ENCODE measurements at places on chromosomes 12 and 14.
A peak's percentile ranks its signal among the peaks of the same experiment; 100 is the strongest.

GRCh38 chr12:128798571-128799341, 25.0 kb downstream of the SLC15A4 start:
- no peak for DNase-seq

- DNase-seq: no peak
Observed at GRCh38 chr12:10497602-10498001, 8.1 kb upstream of the EIF2S3B start.

DNA sequence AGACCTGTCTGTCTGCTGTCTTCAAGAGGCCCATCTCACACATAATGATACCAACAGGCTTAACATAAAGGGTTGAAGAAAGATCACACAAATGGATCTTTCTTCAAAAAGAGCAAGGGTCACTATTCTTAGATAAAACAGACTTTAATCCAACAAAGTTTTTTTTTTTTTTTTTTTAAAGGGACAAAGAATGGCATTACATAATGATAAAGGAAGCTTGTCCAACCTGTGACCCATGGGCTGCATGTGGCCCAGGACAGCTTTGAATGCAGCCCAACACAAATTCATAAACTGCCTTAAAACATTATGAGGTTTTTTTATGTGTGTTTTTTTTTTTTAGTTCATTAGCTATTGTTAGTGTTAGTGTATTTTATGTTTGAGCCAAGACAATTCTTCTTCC, 6.8 kb upstream of the FAM186B start:
- no peak for DNase-seq

DNA sequence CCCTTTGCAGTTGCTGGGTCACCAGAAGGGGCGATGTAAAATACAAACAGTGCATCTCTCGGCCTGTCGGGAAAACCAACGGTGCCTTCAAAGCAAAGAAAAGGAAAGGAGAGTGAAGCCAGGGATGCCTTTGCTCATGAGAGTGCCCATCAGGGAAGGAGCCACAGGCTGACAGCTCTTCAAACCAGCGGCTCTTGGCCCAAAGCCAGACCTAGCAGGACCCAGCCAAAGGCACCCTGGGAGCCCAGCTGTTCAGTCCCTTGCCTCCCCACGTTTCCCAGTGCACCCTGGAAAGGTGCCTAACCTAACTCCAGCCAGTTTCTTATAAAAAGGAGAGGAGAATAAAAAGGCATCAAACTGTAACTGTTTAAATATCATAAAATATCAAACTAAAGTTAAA, 29.2 kb downstream of the PRMT8 start:
- DNase-seq: no peak

DNA sequence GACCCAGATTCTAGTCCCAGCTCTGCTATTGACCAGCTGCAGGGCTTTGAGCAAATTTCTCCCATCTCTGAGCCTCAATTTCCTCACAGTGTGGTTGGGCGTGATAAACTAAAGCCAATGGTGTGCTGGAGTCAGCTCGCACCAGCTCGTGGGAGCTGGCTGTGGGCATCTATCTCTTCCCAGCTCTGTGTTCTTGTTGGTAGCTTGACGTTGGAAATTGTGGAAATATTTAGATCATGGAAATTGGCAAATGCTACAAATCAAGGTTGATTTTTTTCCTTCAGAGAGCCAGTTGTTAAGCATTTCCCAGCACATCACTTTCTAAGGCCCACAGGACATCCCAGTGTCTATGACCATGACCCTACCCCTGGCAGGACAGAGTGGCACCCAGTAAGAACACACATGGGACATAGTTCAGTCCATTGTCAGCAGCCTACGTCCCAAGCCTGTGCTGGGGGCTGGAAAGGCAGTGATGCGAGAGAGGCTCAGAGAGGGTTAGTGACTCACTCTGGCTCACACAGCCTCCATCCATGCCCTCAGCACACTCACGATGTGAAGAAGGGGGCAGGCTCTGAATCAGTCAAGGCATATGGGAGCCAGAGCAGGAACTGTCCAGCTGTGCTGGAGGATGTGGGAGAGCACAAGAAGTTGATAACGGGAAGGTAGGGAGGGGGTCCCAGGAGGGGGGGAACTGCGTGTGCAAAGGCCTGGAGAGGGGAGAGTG, 77.6 kb downstream of the LGMN start:
- DNase-seq: no peak

- peak; percentile 4 for DNase-seq
Observed at GRCh38 chr14:67778792-67779191, 37.6 kb downstream of the ZFYVE26 start.

DNA sequence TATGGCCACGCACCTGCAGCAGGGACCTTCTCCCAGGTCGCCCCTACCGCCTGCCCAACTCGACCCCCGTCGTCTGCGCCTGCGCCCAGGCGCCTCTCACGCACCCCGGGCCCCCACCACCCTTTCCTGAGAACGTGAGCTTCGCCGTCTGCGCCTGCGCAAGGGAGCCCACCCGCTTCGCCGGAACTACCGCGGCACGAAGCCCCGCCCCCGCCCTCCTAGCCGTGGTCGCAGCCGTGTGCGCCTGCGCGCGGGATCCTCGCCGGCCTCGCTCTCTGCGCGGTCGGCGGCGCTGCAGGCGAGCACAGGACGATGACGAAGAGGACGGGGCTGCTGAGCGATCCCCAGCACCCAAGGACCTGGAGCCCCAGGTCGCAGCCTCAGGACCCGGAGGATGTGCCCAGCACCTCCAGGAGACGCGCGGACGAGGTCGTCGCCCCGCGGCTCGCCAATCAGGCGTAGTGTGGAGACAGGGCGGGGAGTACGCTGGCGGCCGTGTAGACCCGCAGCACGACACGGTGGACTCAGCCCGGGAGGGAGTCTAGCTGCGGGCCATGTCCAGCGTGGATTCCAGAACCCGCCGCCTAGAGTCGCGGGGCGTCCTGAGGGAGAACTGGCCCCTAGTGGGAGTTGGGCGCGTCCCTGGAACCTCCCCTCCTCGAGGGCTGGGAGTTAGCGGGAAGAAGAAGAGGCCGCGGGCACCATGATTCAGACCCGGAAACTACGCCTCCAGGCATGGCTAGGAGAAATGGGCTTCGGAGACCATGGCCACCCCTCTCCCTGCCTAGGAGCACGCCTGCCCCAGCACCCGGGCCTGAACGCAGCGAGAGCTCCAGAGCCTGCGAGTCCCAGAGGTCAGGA, 1120.8 kb upstream of the TMEM132C start:
- DNase-seq: no peak

DNA sequence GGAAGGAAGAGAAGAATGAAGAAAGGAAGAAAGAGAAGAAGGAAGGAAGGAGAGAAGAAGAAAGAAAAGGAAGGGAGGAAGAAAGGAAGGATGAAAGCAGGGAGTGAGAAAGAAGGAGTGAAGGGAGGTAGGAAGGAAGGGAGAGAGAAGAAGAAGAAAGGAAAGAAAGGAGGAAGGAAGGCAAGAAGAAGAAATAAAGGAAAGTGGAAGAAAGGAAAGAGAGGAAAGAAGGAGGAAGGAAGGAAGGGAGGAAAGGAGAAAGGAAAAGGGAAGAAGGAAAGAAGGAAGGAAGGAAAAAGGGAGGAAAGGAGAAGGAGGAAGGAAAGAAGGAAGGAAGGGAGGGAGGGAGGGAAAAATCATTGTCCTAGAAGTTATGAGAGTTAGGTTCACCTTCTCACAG, 696.6 kb upstream of the TMEM132C start:
- no peak for DNase-seq

DNA sequence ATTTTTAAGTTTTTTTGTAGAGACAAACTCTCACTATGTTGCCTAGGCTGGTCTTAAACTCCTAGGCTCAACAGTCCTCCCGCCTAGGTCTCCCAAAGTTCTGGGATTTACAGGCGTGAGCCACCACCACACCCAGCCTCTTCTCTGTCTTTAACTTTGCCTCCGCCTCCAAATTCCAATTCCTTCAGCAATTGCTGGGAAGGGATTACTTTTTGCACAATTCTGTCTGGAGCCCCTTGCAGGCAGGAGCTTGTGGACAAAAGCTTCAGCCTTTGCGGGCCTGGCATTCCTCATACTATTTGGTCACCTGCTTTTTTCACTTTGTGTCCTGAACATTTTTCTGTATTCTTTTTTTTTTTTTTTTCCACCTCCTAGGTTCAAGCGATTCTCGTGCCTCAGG, 26.0 kb downstream of the SH2B3 start:
- DNase-seq: no peak

DNA sequence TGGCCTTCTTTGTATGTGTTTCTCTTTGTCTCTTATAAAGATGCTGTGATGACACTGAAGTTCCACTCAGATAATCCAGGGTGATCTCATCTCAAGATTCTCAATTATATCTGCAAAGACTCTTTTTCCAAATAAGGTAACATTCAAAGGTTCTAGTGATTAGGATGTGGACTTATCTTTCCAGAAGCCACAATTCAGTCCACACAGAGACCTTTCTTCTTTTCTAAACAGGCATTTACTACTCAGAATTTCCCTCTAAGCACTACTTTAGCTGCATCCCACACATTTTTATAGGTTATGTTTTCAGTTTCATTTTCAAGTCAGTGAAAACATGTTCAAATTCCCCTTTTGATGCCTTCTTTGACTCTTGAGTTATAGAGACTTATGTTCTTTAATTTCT, 9.0 kb upstream of the NKX2-1 start:
- DNase-seq: no peak

- DNase-seq: peak; percentile 4
Observed at GRCh38 chr14:63276492-63277342, 42.0 kb downstream of the GPHB5 start.

DNA sequence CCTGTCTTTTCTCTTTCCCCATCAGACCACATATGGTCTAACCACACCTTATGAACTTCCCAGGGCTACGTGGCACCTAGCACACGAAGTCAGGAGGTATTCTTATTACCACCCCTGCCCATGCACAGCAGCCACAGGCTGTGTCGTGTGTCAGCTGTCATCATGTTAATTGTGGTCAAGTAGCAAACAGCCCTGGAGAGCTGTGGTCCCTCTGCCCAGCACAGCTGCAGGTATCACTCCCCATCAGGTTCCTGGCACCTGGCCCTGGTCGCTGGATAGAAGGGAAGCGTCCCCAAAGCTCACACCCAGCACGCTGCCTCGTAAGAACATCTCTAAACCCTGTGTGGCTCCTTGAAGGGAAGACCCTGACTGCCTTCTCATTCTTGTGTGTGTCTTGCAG, 45.4 kb downstream of the CLMN start:
- DNase-seq: no peak

- DNase-seq: no peak
Observed at GRCh38 chr12:9897535-9897934, 16.2 kb downstream of the KLRF2 start.

DNA sequence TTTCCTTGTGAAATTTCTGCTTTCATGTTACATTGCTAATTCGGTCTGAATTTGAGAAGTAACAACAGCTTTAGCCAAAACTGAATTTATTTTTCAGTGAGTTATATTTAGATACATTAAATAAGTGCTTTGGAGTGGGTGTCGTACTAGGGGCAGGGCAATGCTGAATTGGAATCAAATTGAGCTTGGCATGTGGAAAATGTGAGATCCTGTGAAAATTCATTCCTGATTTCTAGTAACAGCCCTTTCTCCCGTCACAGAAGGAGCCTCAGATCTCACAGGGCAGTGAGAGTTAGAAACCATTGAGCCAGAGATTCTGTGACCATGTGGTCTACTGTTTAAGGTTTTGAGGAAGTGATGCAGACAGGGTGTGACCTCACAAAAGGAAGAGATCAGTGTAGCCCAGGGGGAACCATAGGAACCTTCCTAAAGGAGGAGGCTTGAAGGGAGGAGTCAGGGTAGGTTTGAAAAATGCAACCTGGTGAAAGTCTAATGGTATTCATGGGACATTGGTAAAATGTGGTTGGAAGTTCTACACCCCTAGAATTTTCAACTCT, 1136.8 kb downstream of the AACS start:
- DNase-seq: no peak

DNA sequence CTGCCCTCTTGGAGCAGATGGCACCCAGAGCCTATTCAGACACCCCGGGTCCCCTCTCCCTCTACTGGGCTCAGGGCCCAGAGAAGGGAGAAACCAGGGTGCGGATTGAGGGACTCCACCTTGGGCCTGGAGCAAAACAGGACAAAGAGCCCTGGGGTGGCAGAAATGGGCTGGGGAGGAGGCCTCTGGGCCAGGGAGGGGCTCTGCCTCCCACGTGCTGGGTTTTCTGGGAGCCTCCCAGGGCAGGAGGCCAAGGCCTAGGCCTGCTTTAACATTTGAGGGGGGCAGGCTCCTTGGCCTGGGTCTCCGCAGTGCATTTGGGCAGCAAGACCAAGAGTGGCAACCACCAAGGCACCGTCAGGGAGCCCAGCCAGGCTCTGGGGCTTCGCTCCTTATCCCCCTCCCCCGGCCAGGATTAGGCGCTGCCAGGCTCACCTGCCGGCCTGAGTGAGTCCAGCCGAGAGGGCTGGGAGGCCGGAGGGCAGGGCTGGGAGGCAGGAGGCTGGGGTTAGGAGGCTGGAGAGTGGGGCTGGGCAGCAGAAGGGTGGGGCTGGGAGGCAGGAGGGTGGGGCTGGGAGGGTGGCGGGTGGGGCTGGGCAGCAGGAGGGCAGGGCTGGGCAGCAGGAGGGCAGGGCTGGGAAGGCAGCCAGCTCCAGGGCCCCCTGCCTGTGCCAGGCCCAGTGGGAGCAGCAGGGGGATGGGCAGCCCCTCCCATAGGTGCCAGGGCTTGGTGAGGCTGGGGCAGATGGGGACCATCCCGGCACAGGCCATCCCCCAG, 101.8 kb upstream of the EIF5 start:
- no peak for DNase-seq

DNA sequence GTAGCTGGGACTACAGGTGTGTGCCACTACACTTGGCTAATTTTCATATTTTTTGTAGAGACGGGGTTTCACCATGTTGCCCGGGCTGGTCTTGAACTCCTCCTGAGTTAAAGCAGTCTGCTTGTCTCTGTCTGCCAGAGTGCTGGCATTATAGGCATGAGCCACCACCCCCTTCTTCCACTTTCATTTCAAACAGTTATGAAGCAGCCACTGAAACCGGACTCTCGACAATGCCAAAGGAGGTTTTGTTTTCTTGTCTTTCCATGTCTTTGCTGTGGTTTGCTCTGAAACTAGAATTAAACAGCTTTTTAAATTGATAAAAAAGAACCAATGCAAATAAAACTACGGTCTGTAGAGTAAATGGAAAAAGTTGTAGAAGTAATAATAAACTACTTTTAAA, 30.4 kb downstream of the RAP1B start:
- DNase-seq: no peak

DNA sequence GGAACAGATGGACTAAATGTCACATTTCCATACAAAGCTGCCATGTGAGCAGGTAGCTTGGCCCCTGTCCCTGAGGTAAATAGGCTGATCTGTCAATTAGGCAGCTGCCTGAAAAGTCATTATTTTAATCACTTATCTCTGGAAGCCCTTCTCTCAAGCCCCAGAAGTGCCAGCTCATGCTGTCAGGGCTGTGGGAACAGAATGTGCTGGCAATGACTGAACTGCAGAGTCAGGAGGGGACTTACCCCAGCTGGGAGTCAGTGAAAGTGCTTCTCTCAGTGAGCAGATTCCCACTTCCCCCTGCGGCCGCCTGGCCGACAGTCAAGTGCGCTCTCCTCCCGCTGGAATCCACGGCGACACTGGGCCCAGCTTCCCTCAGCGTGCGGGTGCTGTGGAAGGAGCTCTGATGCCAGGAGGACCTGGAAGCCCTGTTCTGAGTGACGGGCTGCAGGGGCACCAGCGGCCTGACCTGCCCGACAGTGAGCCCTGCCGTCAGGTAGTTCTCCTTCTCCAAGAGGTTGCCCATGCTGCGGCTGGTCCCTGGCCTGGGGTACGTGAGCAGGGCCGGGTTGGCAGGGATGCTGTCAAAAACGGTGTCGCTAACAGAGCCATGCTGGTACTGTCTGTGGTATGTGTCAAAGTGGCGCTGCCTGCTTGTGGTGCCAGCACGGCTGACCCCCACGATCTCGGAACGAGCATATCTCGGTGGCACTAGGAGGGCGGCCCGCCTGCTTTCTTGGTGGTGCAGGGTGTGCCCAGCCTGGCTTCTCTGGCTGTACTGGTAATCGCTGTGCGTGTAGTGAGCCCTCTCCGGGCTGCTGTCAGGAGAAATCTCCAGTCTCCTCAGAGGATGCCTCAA, 18.7 kb downstream of the PKP2 start:
- DNase-seq: no peak

Data from inflammatory macrophage (primary cell).